ENCODE measurements at places on chromosomes 12 and 14. TPM values are rescaled to one million over a fixed set of nuclear protein-coding genes. Genes with fewer than 3 reads are reported as not detected.
A peak's percentile ranks its signal among the peaks of the same experiment; 100 is the strongest.

PGAM5 gene
- 22.4 TPM for total RNA-seq

MMP19 gene
- 11.1 TPM for total RNA-seq

DNA sequence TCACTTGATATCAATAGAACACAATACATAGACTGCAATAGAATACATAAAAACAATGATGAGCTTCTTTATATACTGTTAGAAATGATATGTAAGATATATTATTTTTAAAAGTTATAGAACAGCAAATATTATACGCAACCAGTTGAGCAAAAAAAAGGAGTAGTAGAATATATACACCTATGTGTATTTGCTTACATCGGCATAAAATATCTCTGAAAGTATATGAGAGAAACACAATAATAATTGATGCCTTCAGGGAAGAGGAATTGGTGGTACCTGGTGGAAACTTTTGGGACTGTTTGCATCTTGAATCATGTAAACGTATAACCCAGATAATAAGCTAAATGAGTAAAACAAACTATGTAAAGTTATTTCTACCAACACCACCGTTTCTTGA lies 418.4 kb upstream of the DCN start:
- no peak for DNase-seq

- DNase-seq = no peak
These were observed 731.9 kb upstream of the FBXO33 start for GRCh38 chr14:40164083-40164482.

- DNase-seq = peak; percentile 36
These were observed 361.9 kb upstream of the TMTC1 start for GRCh38 chr12:30145684-30146032.
